ENCODE measurements at places on chromosomes 5 and 9.

DNA sequence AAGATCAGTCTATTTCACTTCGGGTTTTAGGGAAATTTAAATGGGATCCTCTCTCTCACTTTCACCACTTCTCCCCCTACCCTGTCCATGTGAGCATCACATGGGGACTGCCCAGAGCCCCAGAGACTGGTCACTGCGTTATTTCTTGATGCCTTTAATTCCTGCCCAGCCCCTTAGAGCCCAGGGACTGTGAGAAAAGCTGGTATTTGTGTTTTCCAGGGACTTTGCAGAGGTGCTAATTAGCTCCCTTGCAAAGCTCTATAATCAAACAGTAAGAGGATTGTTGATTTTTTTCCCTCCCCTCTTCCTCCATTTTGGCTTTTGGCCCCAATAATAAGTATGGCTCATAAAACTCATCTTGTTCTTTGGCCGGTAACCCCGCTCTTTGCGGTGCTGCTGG is 35.6 kb downstream of the NTRK2 start:
- DNase-seq, result no peak

GRCh38 chr5:3006961-3007551 is 255.6 kb upstream of the IRX2 start:
- no peak for DNase-seq

- DNase-seq, result no peak
Observed at GRCh38 chr9:93268551-93269314, 84.8 kb downstream of the WNK2 start.

GRCh38 chr5:179227580-179228311 is 117.5 kb downstream of the ADAMTS2 start:
- DNase-seq, result no peak

- DNase-seq, result no peak
Observed at GRCh38 chr9:137030538-137031527, 1.1 kb downstream of the FUT7 start.

- no peak for DNase-seq
Observed at GRCh38 chr5:11888221-11888620, 16.0 kb downstream of the CTNND2 start.

DNA sequence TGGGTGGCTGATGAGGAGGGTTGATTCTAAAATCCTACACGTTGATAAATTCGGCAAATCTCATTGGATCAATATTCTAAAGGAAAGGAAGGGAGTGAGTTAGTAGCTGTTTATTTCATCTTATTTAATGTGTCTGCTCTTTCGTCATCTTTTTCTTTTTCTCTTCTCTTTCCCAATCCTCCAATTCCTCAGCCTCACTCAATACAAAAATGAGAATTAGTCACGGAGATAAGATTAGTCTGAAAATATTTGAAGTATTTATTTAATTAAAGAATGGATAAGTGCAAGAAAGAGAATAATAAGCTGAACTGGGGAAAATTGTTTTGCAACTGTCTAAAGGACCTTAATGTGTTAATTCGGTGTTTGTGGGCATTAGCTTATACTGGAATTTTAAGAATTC is 1095.1 kb downstream of the DTWD2 start:
- no peak for DNase-seq

DNA sequence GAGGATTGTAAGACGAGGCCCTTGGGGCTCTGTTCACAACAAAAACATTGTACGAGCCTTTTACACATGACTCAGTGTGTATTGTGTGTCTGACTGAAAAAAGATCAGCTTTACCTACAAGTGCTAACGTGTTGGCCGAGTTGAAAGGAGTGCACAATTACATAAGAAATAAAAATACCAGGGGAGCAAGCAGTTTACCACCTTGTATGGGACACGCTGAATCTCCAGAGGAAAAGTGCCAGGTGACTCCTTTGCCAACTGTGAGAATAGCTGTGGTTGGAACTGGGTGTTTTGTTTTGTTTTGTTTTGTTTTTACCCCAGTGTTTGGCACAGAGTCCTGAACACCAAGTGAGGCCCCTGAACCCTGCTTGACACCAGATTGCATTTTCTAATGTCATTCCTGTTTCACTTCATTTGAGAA is 32.8 kb upstream of the ZSWIM6 start:
- no peak for DNase-seq

GRCh38 chr9:120390637-120391190 is 189.3 kb downstream of the CDK5RAP2 start:
- no peak for DNase-seq

GRCh38 chr5:67188274-67189078 is 8.1 kb downstream of the CD180 start:
- DNase-seq, result no peak

DNA sequence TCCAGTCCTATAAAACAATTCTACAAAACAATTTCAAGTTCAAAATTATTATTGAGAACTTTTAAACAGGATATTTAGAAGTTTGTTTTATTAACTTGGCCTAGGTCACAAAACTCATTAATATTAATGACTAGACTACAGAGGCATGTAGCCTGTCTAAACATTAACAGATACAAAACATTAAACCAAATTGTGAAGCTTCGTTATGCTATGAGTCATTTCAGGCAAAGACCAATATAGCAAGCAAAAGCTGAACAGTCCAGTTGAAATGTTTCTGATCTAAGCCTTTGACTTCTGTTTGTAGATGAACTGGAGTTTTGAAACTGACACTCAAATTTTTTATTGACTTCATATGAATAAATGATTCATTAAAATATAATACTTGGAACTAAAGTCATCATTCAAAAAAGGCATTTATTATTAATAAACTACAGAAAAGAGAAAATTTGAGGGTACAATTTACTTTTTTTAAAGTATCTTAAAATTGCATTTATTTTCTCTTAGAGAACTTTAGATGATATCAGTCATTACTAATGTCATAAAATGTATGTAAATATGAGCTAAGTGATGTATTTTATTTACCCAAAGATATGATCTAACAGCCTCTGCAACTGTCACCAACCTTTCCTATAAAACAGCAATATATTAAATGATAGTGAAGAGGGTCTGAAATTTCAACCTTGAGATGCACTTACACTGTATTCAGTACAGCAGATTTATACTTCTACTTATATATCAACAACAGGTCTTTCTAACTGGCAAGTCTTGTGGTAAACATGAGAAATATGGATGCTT is 188.8 kb downstream of the COMMD10 start:
- no peak for DNase-seq

GRCh38 chr9:133166392-133166791 is 2.7 kb upstream of the GBGT1 start:
- DNase-seq, result no peak

DNA sequence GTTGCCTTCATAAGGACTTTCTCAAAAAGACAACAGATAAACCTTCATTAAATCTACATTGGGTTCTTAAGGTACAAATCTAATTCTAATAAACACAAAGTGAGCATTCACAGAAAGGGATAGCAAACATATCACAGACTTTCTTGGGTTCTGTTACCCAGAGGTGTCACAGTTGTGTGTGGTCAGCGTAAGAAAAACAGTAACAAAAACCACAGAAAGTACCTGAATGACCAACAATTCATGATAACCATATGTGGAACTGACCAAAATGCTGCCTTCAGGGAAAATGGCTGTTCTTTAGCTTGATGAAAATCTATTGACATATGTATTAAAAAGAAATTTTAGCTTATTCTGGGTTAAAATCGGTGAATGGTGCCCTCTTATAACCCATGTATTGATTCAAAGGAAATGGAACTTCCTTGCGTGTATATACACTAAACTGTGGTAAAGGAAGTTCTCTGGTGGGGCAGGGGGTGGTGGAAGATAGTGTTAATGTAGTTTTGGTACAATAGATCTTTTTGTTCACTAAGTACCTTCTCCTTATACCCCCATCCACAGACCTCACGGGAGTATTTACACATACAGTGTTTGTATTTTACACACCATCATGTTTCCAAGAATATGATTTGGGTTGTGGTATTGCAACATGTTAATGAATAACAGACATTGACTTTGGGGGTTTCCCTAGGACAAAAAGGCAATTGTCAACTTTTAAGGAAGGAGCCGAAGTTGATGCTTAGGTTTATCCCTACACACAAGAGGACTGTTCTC is 152.5 kb downstream of the APBA1 start:
- no peak for DNase-seq

- DNase-seq, result no peak
Observed at GRCh38 chr5:36009698-36010097, 18.5 kb upstream of the UGT3A1 start.

DNA sequence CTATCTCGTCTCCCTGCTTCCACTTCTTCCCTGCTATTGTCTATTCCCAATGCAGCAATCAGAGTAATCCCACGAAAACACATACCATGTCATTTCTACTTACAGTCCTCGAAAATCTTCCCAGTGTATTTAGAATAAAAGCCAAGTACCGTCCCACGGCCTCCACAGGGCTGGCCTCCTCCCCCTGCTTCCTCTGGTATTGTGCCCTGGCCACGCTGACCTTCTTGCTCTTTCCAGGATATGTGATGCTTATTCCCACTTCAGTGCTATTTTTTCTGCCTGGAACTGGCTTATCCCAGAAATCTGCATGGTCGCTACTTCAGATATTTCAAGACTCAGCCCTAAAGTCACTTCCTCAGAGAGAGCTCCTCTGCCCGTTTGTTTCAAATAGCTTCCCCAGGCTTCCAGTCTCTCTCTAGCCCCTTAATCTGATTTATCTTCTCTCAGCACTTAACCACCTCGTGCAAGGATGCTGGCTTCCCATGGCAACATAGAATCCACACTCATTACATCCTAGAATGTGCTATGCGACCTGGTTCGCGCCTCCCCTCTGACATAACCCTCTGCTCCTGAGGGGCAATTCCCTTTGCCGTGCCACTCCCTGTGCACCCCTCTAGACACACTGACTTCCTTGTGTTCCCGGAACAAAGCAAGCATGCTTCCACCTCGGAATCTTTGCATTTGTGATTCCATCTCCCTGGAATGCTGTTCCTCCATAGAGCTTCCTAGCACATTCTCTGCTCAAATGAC is 365.9 kb downstream of the ZSWIM6 start:
- DNase-seq, result no peak

GRCh38 chr9:89309608-89310474 is 1.2 kb upstream of the CKS2 start:
- no peak for DNase-seq

DNA sequence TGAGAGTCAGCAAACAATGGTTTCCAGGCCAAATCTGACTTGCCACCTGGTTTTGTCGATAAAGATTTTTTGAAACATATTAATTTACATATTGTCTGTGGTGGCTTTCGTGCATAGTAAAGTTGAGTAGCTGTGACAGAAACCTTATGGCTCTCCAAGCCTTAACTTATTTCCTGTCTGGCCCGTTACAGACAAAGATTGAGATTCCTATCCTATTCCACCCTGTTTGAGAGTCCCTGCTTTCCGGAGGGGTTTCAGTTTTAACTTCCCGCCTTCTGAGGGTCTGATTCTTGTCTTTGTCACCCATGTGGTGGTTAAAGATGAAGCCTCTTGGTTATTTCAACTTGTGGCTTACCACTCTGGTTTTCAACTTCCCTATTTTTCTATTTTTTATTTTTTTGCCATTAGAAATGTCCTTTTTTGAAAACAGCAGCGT is 11.4 kb downstream of the OTULIN start:
- no peak for DNase-seq

- DNase-seq, result no peak
Observed at GRCh38 chr9:126420643-126421564, 94.3 kb downstream of the MVB12B start.

DNA sequence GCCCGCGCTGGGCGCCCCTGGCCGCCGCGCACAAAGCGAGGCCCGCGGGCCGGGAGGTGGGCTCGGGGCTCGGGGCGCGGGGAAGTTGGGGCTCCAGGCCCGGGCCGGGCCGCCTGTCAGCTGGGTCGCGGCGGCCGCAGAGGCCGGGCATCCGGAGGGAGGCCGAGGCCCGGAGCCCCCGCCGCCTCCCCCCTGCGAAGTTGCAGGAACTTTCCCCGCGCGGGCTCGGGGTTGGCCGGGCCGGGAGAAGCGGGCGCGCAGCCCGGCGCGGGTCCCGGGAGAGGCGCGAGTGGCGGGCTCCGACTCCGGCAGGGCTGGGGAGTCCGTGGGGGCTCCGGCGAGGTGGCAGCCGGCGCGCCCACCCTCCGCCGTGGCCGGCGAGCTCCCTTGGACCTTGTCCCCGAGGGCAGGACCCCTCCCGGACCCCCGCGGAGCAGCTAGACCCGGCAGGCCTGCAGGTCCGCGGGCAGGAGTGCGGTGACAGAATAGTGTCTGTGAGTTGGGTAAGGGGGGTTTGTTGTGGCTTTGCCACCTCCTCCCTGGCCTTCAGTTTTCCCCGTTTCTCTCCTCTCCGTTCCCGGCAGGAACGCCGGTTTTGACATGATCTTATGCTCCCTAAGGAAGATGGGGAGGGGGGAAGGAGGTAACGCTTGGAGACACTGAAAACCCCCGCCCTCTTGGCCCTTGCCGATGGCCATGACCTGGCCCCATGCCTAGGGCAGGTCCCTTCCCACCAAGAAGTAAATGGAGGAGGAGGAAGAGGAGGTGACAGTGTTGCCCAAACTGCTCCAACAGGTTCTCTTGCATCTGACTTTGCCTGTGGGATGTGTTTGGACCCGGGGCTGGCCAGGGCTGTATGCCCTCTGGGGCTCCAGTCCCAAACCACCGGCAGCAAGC is 942 bp downstream of the PHF2 start:
- DNase-seq, result no peak
